Neural crest cell (in vitro differentiated cells): ENCODE measurements at places on chromosomes 2 and 18. TPM values are rescaled to one million over a fixed set of nuclear protein-coding genes. Genes with fewer than 3 reads are reported as not detected.

Gene BUB1
- 80.4 and 83.8 TPM in 2 replicates for total RNA-seq

- peaks cover 12% of the 10 kb centered on the region for H3K36me3 ChIP-seq
- H3K4me3 ChIP-seq = no peak overlapping the region
- DNase-seq = no peak
- no peaks in the 10 kb centered on the region for H3K27me3 ChIP-seq
- peaks cover 36% of the 10 kb centered on the region for H3K4me1 ChIP-seq
- H3K27ac ChIP-seq = no peak overlapping the region
Measured at GRCh38 chr2:112809112-112809511, 24.8 kb upstream of the IL1A start.

- H3K27ac ChIP-seq = no peak overlapping the region
- H3K36me3 ChIP-seq = no peaks in the 10 kb centered on the region
- no peak overlapping the region for H3K4me3 ChIP-seq
- peaks cover 6% of the 10 kb centered on the region for H3K27me3 ChIP-seq
Measured at GRCh38 chr2:68900496-68901198, 29.4 kb upstream of the BMP10 start.

GRCh38 chr2:185880396-185880795 lies 141.8 kb downstream of the FSIP2 start:
- H3K4me3 ChIP-seq = no peak overlapping the region
- H3K27me3 ChIP-seq = no peaks in the 10 kb centered on the region
- no peaks in the 10 kb centered on the region for H3K36me3 ChIP-seq
- H3K27ac ChIP-seq = no peak overlapping the region

DNA sequence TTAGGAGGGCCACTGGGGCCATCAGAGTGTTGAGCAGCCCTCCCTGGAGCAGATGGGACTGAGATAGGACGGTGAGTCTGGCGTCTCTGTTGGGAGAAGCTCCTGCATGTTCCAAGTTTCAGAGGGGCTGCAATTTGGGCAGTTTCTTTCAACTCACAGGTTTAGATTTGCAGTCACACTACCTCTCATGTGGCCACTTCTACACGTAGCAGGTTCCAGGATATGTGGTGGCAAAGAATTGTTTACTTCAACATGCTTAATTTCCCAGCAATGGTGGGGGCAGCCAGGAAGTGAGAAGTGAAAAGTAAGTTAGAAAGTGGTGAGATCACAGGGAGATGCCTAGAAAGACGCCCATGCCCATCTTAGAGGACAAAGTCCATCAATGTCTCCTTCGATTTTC lies 9.3 kb downstream of the NCK2 start:
- H3K4me1 ChIP-seq = peaks cover 57% of the 10 kb centered on the region
- H3K27ac ChIP-seq = no peak overlapping the region
- H3K36me3 ChIP-seq = peaks cover 24% of the 10 kb centered on the region
